Tongue (tissue), 3 donors: ENCODE measurements at places on chromosomes 1 and 21.

DNA sequence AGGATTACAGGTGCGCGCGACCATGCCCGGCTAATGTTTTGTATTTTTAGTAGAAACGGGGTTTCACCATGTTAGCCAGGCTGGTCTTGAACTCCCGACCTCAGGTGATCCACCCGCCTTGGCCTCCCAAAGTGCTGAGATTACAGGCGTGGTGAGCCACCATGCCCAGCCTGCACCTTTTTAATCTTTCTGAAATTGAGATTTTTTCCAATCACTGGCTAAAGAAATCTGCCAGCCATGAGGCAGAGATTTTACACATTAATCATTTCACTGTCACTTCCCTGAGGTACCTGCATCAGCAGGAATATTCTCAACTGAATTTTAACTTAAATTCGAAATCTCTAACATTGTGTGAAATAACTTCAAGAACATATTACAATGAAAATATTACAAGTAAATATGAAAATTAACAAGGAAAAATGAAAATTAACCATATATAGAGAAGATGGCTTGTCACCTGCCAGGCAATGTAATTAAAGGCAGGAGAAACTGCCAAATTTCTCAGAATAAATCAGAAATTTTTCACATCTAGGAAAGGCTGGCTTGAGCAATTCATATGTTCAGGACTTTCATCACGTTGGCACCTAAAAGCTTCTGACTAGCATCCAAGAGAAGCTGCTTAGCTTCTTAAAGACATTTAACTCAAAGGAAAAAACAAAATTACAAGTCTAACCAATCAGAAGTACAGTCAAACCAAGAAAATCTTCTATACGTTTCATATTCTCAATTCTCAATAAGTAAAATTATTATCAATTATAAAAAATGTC, 5.9 kb downstream of the ANKRD13C start:
- DNase-seq, result no peak

DNA sequence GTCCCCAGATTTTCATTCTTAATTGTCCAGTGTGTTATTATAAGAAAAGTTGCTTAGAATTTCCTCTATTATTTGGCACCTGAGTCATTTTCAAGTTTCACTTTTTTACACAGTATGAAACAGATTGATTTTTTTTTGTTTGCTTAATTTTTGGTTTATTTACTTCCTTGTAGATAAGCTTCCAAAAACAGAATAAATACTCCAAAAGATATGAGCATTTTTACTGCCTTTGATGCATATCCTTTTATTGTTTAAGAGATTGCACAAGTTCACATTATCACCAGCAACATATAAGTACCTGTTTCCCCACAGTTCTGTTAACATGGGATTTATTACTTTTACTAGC, 36.3 kb upstream of the AHCYL1 start:
- DNase-seq, result no peak

GRCh38 chr1:161166669-161167548, 683 bp downstream of the PPOX start:
- DNase-seq, result no peak

DNA sequence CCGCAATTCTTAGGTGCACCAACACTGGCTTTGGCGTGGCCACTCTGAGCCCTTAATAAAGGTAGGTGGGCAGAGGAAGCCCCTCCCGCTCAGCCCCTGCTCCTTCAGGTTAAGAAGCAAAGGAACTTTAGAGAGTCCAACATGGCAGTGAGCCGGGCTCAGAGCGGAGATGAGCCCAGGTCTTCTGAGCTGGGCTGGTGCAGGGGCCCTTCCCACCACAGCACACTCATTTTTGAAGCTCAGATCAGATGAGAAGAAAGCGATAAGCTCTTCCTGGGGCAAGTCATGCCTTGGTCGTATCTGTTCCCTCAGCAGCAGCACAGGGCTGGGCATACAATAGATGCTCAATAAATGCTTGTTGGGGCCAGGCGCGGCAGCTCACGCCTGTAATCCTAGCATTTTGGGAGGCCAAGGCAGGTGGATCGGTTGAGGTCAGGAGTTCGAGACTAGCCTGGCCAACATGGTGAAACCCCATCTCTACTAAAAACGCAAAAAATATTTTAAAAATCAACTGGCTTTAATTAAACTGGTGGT, 51.1 kb upstream of the TARDBP start:
- no peak for DNase-seq

GRCh38 chr1:15355968-15356625, 53.6 kb upstream of the EFHD2 start:
- no peak for DNase-seq

DNA sequence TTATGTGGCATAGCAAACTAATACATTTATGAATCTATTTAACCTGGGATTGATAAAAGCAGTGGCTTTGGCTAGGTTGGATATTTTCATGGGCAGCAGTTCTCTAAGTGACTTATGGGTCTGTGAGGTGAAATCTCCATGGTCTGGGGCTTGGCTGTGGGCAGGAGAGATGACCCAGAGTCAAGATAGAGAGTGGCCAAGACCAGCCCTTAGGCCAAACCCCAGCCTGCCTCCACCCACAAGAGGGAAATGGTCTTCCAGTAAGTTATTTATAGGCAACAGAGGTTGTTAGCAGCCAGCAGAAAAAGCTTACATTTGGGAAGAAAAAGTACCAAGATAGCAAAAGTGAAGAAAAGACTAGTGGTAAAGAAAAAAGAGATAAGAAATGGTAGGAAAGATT, 61.4 kb downstream of the SLC35F3 start:
- DNase-seq, result no peak

DNA sequence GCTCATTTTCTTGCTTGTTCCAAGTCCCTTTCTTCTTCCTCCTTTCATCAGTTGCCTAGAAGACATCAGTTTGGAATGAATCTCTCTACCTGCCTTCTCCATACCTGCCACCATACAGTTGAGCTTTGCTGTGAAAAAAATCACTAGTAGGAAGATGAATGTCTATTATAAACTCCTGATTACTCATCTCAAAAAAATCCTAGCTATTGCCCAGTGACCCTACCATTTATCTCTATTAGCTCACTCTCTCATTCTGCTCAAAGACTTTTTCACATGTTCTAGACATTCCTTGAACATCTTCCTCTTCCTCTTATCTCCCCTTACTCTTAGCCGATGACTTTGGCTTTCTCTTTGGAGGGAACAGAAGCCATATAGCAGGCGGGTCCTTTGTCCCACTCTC, 49.7 kb upstream of the HMGB4 start:
- DNase-seq, result no peak

- DNase-seq, result peak; percentile 67
Observed at GRCh38 chr1:175572932-175573868, 170.2 kb downstream of the TNR start.

DNA sequence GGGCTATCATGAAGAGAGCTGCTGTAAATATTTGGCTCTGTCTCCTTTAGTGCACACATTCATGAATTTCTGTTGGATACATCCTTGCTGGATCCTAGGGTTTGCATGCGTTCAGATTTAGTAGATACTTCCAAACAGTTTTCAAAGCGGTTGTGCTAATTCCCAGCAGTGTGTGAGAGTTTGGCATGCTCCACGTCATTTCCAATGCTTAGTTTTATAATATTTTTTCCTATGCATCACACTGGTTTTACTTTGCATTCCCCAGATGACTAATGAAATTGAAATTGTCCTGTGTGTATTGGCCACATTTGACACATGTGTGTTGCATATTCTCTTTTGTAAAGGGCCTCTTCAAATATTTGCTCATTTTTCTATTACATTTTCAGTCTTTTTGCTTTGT, 18.5 kb upstream of the AADACL3 start:
- DNase-seq, result no peak

DNA sequence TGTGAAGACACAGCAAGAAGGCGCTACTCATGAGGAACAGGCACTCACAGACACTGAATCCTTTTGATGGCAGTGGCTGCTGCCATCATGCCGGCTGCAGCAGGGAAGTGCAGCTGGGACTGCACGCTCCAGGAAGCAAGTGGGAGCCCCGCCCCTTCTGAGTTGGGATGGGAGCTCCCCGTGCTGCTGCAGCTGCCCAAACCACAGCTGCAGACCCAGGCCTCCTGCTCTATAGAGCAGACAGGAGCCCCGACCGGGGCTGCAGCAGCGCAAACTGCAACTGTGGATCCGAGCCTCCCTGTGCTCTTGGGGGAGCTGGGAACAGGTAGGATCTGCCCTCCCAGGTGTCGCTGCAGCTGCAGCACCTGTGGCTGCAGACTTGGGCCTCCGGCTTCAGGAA, 65.2 kb upstream of the MARK1 start:
- DNase-seq, result peak; percentile 38

DNA sequence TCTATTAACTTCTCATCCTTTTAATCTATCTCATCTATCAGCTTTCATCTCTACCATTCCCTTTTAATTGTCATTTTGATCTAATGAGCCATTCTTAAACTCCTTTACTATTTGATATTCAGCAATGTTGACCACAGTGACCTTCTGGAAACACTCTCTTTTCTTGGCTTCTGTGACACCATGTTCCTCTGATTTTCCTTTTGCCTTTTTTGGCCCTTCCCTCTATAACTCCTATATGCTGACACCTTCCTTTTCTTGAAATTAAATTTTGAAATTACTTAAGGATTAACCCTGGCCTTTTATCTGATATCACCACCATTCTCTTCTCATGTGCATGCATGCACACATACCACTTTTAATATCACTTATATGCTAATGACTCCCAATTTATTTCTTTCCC, 41.2 kb upstream of the SAMSN1 start:
- DNase-seq, result no peak

DNA sequence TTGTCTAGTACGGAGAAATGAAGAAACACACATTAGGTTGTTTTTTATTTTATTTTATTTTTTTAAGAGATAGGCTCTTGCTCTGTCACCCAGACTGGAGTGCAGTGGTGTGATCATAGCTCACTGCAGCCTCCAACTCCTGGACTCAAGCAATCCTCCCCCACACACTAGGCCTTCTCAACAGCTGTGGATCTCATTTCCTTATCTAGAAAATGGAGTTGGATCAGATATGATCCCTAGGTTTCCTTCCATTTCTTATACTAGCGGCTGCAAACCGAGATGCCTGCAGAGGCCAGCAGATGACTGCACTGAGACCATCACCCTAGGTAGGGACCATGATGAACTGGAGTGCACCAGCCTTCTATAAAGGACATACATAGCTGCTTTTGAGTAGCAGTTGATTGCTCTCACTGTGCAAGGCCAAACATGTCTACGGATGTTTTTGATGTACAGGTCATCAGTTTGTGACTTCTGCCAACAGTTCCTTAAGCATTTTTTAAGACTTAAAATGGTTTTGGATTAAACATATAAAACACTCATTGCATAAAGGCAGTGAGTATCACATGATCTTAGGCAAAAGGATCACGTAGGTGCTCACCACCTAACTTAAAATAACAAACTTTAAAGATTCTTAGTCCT, 11.4 kb upstream of the KLHL12 start:
- DNase-seq, result no peak

DNA sequence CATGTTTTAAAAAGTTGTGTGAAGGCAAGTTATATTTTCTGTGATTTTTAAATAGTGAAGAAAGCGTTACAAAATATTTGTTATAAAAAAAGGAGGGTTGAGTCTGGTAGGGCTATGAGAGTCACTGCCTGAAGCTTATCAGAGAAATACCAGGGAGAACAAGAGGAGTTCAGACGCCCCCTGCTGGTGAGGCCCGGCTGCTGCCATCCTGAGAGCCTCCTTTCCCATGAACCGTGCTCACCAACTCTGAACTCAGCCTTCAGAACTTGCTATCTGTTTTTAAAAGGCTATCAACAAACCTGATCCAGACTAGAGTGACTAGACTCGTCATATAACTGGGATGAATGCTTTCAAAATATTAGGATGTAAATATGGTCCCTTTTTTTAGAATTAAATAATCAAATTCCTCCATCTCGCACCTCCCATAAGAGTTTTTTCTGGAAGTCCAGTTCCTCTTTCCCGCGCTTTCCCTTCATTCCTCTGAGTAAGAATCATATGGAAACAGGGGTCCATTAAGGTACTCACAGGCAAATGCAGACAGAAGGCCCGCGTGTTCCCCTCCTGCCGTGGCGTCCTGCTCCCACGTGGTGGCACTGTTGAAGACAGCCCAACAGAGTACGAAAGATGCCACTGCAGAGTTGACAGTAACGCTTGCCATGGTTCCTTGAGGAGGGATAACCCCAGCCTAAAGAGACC, 26.2 kb upstream of the SPATA6 start:
- peak; percentile 91 for DNase-seq

GRCh38 chr1:37851782-37852210, 7.6 kb downstream of the MTF1 start:
- DNase-seq, result no peak

DNA sequence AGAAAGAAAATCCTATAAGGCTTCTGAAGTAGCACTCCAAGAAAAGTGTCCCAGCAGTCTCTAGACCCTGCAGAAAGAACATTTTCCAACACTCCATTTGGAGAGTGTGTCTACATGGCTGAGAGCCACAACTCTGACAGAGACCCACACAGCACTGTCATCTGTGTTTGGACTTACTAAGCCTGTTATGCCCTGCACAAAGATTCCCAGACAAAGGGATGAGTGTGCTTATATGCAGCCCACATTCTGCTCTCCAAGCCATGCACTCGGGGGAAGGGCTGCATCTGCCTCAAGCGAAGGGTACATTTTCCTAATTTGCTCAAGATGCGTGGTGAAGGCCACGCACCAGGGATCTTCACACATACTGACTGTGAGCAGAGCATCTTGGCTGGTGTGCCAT, 24.4 kb upstream of the SLAMF6 start:
- no peak for DNase-seq

- peak; percentile 51 for DNase-seq
Observed at GRCh38 chr1:50704126-50704525, 255.9 kb downstream of the FAF1 start.

DNA sequence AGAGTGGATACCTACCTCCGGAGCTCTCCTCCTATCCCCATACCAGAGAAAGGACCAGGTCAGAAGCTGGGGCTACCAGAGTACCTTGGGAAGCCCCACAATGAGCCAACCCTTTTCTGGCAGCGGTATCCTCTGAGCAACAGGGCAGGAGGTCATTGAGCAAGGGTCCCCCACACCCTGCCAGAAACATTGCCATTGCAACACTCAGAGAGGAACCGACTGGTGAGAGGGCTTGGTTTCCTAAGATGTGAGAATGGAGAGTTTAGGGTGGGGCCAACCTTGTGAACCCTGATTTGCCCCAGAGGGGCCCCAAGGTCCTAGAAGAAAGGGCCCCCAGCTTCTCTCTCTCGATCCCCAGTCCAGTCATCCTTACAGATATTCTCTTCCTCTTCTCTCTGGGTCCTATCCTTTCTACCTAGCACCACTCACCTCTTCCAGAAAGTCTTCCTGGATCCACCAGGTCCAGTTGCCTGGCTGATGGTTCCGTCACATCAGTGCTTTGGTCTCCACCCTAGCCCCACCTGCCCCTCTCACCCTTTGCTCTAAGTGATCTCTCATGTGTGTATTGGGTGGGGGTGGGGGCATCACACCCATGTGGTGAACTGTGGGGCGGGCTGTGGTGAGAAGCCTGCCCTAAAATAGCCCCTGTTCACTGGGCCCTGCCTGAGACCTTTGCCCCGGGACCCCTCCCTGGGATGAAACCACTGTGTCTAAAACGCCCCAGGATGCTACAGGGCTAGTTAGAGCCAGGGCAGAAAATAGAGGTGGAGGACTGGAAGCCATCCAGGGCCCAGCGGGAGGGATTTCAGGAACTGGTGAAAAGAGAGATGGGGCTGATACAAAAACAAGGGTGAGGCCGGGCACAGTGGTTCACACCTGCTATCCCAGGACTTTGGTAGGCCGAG, 8.7 kb downstream of the FGR start:
- no peak for DNase-seq

GRCh38 chr1:167486090-167486824, 32.1 kb downstream of the CD247 start:
- no peak for DNase-seq

- DNase-seq, result peak; percentile 92
Observed at GRCh38 chr1:109807402-109807801, 43.7 kb upstream of the EPS8L3 start.

GRCh38 chr1:29551123-29551936, 315.0 kb downstream of the PTPRU start:
- DNase-seq, result peak; percentile 49

- DNase-seq, result no peak
Observed at GRCh38 chr1:208131621-208132286, 112.4 kb downstream of the PLXNA2 start.
